ENCODE measurements at places on chromosomes 4 and X. TPM values are rescaled to one million over a fixed set of nuclear protein-coding genes. Genes with fewer than 3 reads are reported as not detected.

The GAB3 gene
- polyA plus RNA-seq, result 4.7 TPM

GRCh38 chr4:27515140-27515539, 654.5 kb downstream of the STIM2 start:
- DNase-seq, result no peak

GRCh38 chr4:123786920-123787319, 390.3 kb downstream of the SPRY1 start:
- DNase-seq, result peak; percentile 83

DNA sequence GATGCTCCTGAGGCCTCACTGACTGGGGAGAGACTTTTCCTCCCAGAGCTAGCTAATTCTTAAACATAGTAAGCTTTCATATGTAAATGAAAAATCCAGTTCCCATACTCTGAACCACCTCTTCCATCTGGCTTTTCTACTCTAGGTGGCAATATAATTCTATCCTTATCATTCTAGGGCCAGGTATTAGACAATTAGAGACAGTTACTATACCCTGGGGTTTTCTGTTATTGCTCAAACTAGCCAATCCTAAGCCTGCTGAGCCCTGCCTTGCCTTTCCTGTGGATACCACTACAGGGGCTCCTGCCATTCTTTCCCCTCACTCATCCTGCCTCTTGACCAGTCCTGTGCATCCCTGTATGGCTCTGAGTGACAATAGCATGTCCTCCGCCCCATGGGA, 552.0 kb downstream of the STIM2 start:
- DNase-seq, result no peak

- DNase-seq, result no peak
Observed at GRCh38 chrX:77548751-77549150, 101.6 kb downstream of the FGF16 start.
